ENCODE measurements at places on chromosomes 1 and 21.
A peak's percentile ranks its signal among the peaks of the same experiment; 100 is the strongest.

- no peak for DNase-seq
Observed at GRCh38 chr1:95229706-95230105, 4.3 kb upstream of the RWDD3 start.

GRCh38 chr1:15352128-15352957, 57.3 kb upstream of the EFHD2 start:
- peak; percentile 29 for DNase-seq

DNA sequence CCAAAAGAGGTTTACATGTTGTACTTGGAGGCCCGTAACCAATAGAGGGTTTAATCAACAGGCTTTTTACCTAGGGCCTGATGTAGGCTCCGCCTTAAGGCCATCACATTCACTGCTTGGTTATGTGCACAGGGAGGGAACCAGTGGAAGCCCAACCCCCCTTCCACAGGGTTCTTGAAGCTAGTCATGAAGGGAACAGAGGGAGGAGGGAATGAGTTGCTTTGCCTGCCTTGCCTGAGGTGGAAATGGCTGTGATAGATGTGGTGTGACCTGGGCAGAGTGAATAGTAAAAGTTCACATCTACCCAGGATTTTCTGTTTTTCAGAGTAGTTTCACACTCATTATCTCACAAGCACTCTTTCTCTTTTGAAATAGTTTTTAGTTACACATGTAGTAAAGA, 215.1 kb downstream of the ST6GALNAC3 start:
- no peak for DNase-seq

DNA sequence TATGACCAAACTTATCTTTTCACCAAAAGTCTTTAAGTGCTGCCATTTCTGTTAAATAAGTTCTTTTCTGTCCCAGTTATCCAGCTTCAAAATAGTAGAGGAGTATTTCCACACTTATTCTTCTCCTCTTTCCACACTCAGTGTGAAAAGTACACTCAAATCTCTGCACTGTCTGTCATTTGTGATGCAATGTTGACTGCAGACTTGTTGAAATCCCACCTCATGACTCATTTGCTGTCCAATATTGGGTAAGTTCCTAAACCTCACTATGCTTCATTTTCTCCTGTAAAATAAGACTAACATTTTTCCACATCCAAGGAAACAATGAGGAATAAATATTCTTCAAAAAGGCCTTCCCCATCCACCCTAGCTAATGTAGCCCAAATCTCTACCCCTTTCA, 17.5 kb downstream of the LRRIQ3 start:
- DNase-seq: no peak

GRCh38 chr1:193275773-193276172, 89.4 kb upstream of the B3GALT2 start:
- no peak for DNase-seq

DNA sequence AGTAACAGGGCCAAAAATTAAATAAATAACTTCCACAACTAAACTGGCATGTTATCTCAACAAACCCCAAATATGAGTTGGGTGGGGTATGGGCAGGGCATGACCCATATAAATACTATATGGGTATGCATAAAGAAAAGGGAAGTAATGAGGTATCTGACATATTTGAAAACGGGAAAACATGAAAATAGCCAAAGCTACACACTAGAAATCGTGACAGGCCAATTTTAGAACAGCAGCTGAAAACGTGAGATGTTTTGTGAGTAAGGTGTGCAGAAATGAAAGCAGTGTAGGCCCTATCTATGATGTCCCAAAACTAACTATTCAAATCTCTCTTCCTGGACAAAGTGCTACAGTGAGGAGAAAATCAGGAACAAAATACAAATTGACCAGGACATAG, 537.9 kb upstream of the NR5A2 start:
- DNase-seq: no peak

DNA sequence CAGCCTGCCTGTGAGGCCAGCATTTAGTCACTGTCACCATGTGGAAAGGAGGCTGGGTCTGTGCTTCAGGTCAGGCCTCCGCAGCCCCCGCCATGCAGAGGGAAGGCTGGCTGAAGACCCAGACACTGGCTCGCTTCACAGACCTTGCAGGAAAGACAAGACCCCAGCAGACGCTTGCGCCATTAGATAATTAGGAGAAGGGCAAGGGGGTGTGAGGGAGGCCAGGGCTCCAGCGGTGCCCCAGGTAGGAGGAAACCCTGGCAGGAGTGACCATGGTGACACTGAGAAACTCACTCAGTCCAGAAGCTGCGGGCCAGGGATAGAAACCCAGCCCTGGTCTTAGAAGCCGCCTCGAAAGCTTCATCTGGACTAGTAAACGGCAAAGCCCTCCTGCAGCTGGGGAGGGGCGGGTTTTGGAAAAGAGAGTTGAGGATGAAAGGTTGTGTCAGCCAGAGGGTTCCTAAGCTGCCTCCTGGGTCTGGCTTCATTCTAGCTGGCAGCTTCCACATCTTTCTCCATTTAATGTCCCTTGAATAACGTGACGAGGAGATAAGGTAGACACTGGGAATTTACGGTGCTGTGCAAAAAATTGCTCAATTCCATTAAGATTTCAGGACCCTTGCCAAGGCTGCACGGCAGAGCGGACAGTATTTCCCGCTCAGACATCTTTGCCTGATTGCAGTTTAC, 294.1 kb upstream of the VAMP3 start:
- DNase-seq: no peak

- DNase-seq: peak; percentile 62
Observed at GRCh38 chr1:110150330-110151174, at the start of gene SLC6A17. Gene SLC6A17, plus strand, starts transcription at chr1:110150494. Its CDS starts 16,436 bp downstream, at chr1:110166930.

DNA sequence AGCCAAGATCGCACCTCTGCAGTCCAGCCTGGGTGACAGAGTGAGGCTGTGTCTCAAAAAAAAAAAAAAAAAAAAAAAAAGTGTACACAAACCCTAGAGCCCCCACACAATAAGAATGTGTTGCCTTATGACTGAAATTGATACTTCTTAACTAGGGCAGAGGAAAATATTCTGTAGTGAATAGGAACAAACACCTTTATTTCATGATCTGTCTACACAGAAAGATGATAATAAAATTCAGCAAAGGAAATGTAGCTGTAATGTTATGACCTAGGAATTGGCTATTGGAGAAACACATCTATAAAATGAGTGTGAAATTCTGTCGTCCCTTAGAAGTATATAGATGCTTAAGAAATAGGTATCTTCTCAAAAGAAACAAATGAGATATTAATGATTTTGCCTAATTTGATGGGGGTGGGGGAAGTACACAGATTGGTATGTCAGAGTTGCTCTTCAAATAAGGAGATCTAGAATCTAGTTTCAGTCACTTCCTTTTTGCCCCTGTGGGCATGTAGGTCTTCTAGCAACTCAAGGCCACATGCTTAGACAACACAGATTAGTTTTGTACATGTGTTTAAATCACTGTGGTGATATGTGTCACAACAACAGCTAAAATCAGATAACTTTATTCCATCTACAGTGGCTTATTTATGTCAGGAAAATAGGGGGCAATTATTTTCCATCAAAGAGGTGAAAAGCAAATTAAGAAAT, 10.7 kb upstream of the GPR25 start:
- DNase-seq: no peak

- DNase-seq: no peak
Observed at GRCh38 chr1:232385221-232385620, 244.7 kb downstream of the SIPA1L2 start.

- DNase-seq: no peak
Observed at GRCh38 chr1:31549809-31550620, 26.3 kb upstream of the TINAGL1 start.

DNA sequence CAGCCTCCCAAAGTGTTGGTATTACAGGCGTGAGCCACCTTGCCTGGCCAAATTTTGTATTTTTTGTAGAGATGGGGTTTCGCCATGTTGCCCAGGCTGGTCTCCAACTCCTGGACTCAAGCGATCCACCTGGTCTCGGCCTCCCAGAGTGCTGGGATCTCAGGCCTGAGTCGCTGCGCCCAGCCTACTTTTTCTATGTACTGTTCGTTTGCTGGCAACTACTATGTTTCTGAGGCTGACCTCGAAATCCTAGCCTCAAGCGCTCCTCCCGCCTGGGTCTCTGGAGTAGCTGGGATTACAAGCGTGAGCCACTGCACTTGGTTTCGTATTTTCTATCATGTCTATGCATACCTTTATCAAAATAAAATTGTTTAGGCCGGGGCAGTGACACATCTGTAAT, 675 bp upstream of the TEKT2 start:
- DNase-seq: no peak

- DNase-seq: no peak
Observed at GRCh38 chr1:93005252-93005598, 44.0 kb upstream of the DIPK1A start.

DNA sequence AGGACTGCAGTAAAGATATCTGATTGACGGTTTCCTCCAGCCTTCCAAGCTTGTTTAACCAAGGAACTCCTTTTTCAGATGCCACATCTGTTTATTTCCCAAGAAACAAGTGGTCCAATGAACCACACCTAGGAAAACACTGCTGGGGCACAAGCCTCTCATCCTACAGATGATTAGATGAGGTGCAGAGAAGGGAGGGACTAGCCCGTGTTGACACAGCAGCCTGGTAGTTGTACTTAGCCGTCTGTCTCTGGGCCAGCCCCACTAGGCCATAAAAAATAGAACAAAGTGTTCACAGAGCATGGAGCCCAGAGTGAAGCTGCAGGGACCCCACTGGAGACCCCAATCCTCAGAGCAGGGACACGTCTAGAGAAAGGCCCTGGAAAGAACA, 32.1 kb downstream of the LRP8 start:
- DNase-seq: no peak

- DNase-seq: no peak
Observed at GRCh38 chr1:67327864-67328466, 20.3 kb downstream of the IL12RB2 start.

- no peak for DNase-seq
Observed at GRCh38 chr1:12143631-12144155, 23.1 kb upstream of the TNFRSF1B start.

DNA sequence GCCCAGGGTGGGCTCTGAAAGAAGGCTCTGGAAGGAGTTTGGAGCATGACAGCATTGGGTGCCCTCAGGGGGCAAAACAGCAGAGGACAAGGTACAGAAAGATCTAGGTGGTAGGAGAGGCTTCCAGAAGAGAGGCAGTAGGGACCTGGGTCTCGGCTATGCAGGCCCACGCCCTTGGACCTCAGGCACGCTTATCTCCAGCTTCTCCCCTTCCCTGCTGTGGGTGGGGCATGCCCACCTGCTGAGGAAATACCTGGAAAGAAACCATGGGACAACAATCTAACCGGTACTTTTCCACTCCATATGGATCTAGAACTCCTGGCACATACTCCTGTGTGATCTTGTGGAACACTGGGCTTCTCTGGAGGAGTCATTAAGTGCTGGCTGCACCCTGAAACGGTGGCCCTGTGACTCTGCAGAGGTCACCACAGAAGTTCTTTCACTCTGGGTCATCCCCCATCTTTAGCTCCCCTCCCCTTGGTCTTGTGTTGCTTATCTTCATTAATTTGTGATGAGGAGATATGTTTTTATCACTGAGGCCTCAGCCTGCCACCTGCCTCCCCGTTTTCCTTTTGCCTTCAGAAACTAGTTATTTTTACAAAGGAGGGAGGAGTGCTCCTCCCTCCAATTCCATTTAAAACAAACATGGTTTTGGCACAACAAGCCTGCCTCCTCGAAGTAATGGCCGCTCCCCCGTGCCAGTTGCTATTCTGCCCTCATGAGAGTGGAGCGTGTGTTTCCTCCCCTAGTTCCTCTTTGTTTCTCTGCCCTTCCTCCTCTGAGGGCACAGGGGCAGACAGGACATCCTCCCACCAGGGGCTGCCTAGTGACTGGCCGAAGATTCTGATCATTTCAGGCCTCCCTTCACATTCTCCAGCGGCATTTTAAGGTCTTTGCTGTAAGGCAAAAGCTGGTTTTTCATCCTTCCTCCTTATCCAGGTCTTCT, 78.0 kb upstream of the ATP5PO start:
- DNase-seq: no peak

- DNase-seq: no peak
Observed at GRCh38 chr1:86288586-86289147, 107.5 kb downstream of the ODF2L start.

DNA sequence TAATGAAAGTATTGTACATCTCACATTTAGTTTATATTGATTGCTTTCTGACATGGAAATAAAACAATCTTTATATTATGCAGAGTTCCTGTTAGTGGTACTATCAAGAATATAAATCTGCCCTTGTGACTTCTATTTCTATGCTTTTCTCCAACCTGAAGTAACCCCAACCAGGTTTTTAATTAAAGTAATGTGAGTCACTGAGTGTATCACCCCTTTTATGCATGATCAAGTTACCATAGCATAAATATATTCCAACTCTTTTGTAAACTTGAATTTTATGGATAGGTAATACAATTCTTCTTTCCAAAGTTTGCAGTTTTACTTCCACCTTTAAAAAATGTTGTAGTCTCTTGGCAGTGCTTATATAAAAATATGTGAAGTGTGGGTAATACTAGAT, 532.3 kb downstream of the USP25 start:
- no peak for DNase-seq

GRCh38 chr1:19130468-19130867, 79.6 kb downstream of the UBR4 start:
- DNase-seq: no peak

GRCh38 chr21:39094087-39094780, 89.0 kb downstream of the PSMG1 start:
- DNase-seq: no peak

DNA sequence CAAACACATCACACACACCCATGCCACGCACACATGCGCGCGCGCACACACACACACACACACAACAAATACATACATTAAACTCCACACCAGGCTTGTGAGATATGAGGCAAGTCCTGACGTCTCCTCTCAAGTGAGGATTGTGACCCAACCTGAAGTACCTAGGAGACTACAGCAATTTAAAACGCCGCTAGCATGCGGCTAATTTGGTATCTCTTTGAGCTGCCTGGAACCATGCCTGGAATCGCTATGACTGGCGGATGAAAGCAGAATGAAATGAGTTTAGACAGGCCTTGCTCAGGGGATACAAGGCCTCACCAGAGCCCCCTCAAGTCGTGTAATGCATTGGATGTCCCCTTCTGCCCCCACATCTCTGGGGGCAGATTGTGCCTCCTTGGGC, 1.6 kb upstream of the RAB7B start:
- DNase-seq: no peak

- no peak for DNase-seq
Observed at GRCh38 chr1:214446772-214447556, 104.4 kb downstream of the PTPN14 start.

- DNase-seq: no peak
Observed at GRCh38 chr1:32241001-32241763, 5.8 kb upstream of the FAM167B start.

GRCh38 chr1:170927955-170928840, 7.1 kb upstream of the MROH9 start:
- no peak for DNase-seq

DNA sequence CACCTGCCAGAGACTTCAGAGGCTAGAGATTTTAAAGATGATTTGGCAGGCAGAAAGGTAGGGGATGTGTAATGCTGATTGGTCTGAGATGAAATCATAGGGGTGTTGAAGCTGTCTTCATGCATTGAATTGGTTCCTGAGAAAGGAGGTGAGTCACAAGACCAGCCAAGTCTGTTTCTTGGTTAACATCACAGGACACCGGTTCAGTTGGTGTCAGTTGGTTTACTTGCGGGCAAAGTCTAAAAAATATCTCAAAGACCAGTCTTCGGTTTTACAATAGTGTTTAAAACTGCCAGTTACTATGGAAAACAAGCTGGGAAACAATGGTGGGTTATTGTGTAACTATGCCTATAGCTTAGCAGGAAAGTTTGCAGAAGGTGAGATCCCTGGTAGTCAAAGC, 305.9 kb downstream of the BARHL2 start:
- no peak for DNase-seq

- no peak for DNase-seq
Observed at GRCh38 chr1:56052041-56052440, 527.3 kb downstream of the PLPP3 start.

GRCh38 chr1:46210561-46210960, 7.4 kb downstream of the LURAP1 start:
- DNase-seq: no peak
